Activated CD4-positive, alpha-beta T cell treated with anti-CD3 and anti-CD28 coated beads for 36 hours (primary cell): ENCODE measurements at places on chromosomes 7 and 10. TPM values are rescaled to one million over a fixed set of nuclear protein-coding genes. Genes with fewer than 3 reads are reported as not detected.

- no peaks in the 10 kb centered on the region for H3K36me3 ChIP-seq
- H3K27me3 ChIP-seq = no peaks in the 10 kb centered on the region
- H3K4me1 ChIP-seq = peaks cover 33% of the 10 kb centered on the region
- H3K27ac ChIP-seq = peak overlapping the region; percentile 67
- DNase-seq = no peak
Observed at GRCh38 chr10:63273577-63273976, 140.4 kb downstream of the NRBF2 start.

DNA sequence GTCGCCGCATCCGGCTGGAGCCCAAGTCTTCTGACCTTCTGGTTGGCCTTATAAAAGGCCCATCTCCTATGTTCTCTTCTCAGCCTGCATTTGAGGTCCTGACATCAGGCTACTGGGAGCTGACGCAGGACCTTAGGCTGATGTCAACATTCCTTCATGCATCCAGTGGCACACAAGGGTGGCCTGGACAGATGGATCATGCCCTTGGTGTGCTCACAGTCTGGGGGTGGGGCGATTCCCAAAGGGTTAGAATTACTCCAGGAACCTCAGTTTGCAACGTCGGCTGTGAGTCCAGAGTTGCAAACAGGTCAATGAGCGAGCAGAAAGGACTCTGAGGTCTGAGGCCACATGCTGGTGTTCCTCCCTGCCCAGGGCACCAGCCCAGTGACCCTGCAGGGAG lies 8.2 kb upstream of the CLIP2 start:
- no peaks in the 10 kb centered on the region for H3K36me3 ChIP-seq
- no peaks in the 10 kb centered on the region for H3K27me3 ChIP-seq
- peaks cover 2% of the 10 kb centered on the region for H3K4me1 ChIP-seq
- H3K27ac ChIP-seq = no peak overlapping the region

Gene LEP
- total RNA-seq = not detected

Gene SUN3
- total RNA-seq = not detected

DNA sequence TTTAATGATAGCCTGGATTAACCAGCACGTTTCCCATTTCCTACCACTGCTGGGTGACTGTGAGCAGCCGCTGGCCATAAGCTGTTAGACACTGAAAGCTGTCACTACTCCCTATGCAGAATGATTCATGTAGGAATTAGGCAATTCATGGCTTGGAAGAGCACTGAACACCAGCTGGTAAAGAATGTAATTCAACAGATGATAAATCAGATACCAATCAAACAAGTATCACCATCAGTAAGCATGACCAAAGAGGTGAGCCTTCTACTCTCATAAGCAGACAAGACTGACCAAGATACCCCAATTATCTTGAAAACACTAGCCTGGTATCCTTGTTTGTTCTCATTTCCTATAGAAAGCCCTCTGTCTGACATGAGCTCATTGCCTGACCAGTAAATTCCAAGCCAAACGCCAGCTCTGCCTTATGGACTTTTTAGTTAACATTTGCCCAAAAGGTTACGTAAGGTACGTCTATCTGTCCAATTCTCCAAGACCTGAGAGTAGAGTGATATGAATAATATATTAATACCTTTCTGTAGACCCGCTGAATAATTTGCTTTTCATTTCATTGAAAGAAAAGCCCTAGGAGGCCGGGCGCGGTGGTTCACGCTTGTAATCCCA lies 127.7 kb downstream of the ELMO1 start:
- DNase-seq = no peak
- H3K4me1 ChIP-seq = peaks cover 14% of the 10 kb centered on the region
- peaks cover 22% of the 10 kb centered on the region for H3K36me3 ChIP-seq
- no peak overlapping the region for H3K27ac ChIP-seq
- H3K27me3 ChIP-seq = no peaks in the 10 kb centered on the region

GRCh38 chr10:37701781-37702493 lies 155.5 kb downstream of the ZNF248 start:
- H3K27me3 ChIP-seq = no peaks in the 10 kb centered on the region
- H3K4me1 ChIP-seq = no peaks in the 10 kb centered on the region
- no peaks in the 10 kb centered on the region for H3K36me3 ChIP-seq
- no peak overlapping the region for H3K4me3 ChIP-seq
- H3K27ac ChIP-seq = no peak overlapping the region

DNA sequence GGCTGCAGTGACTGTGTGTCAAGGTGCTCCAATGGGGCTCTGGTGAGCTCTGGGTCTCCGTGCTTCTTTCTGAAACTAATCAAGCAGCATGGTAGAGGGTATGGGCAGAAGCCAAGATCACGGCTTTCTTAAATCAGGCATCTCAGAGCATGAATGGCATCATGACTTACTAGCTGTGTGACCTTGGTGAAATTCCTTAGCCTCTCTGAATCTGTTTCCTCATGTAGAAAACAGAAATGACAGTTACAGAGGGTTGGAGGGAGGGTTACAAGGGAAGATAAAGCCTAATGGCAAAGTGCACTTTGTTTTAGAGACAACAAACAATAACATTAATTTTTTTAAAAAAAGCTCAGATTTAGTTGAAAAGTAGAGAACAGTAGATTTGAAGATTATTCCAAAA lies 34.9 kb downstream of the FRMPD2 start:
- no peak overlapping the region for H3K27ac ChIP-seq
- no peak for DNase-seq
- no peaks in the 10 kb centered on the region for H3K27me3 ChIP-seq
- H3K4me1 ChIP-seq = no peaks in the 10 kb centered on the region
- no peaks in the 10 kb centered on the region for H3K36me3 ChIP-seq

- no peaks in the 10 kb centered on the region for H3K36me3 ChIP-seq
- peaks cover 16% of the 10 kb centered on the region for H3K27me3 ChIP-seq
- peaks cover 23% of the 10 kb centered on the region for H3K4me1 ChIP-seq
- H3K4me3 ChIP-seq = no peak overlapping the region
- no peak overlapping the region for H3K27ac ChIP-seq
- DNase-seq = peak; percentile 3
Observed at GRCh38 chr7:157671358-157672255, 334.8 kb downstream of the DNAJB6 start.

GRCh38 chr10:84244651-84245270 lies at the start of gene RGR:
Gene RGR, plus strand, starts transcription at chr10:84245053. Its CDS starts 38 bp downstream, at chr10:84245091.
- no peaks in the 10 kb centered on the region for H3K27me3 ChIP-seq
- H3K4me3 ChIP-seq = no peak within 1 kb of the TSS
- no peak within 1 kb of the TSS for H3K27ac ChIP-seq
- no peaks in the 10 kb centered on the region for H3K4me1 ChIP-seq
- DNase-seq = no peak

Gene SEMA3C
- not detected for total RNA-seq

Gene ATG9B
- 10.0 TPM for total RNA-seq

Gene LDB3
- 0.05 TPM for total RNA-seq

Gene SLC16A12
- total RNA-seq = not detected

GRCh38 chr7:157692460-157693011 lies 355.7 kb downstream of the DNAJB6 start:
- no peak overlapping the region for H3K27ac ChIP-seq
- DNase-seq = no peak
- peaks cover 36% of the 10 kb centered on the region for H3K27me3 ChIP-seq
- H3K4me3 ChIP-seq = no peak overlapping the region
- peaks cover 12% of the 10 kb centered on the region for H3K4me1 ChIP-seq

DNA sequence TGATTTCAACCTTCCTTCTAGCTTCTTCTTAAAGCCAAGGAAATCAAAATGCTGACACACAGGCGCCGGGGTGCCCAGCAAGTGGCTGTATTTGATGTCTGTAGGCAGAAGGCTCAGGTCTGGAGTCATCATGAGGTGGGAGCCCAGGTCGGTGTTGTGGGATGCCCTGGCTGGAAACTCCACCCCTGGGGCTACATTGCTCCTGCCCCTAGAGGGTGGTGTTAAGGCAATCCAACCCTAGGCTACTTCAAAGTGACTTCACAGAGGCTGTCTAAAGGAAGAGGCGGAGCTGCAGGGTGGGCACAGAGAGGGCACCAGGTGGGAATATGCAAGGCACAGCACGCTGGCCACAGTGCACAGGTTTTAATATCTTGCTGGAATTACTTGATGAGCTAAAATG lies 200.9 kb downstream of the ADAM12 start:
- no peaks in the 10 kb centered on the region for H3K36me3 ChIP-seq
- peaks cover 9% of the 10 kb centered on the region for H3K27me3 ChIP-seq

Gene PPIA
- 2,916 TPM for total RNA-seq

Gene ASAH2
- total RNA-seq = 3.5 TPM

DNA sequence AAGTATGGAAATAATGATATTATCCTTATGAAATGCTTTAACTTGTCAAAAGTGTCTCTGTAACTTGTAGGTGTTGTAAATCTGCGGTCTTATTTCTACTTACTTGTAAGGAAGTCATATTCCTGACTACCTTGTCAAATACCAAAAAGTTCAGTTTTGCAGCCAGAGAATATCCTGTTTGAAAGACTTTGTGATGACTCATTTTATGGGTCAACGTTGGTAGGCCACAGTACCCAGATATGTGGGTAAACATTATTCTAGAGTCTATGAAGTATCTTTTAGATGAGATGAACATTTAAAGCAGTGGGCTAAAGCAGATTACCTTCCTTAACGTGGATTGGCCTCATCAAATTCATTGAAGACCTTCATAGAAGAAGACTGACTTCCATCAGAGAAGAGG lies 195.3 kb downstream of the PPP1R9A start:
- H3K4me3 ChIP-seq = no peak overlapping the region
- DNase-seq = no peak
- no peak overlapping the region for H3K27ac ChIP-seq

DNA sequence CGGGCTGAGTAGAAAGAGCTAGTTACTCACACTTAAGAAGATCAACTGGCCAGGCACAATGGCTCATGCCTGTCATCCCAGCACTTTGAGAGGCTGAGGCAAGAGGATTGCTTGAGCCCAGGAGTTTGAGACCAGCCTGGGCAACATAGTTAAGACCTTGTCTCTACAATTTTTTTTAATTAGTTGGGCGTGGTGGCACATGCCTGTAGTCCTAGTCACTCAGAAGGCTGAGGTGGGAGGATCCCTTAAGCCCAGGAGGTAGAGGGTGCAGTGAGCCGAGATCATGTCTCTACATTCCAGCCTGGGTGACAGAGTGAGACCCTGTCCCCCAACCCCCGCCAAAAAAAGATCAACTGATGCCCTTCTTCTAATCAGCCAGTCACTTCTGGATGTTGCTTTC lies 74.6 kb upstream of the ATP6V0A4 start:
- no peaks in the 10 kb centered on the region for H3K27me3 ChIP-seq
- no peak overlapping the region for H3K4me3 ChIP-seq
- no peak for DNase-seq
- no peaks in the 10 kb centered on the region for H3K36me3 ChIP-seq
- H3K4me1 ChIP-seq = peaks cover 19% of the 10 kb centered on the region
- H3K27ac ChIP-seq = no peak overlapping the region

DNA sequence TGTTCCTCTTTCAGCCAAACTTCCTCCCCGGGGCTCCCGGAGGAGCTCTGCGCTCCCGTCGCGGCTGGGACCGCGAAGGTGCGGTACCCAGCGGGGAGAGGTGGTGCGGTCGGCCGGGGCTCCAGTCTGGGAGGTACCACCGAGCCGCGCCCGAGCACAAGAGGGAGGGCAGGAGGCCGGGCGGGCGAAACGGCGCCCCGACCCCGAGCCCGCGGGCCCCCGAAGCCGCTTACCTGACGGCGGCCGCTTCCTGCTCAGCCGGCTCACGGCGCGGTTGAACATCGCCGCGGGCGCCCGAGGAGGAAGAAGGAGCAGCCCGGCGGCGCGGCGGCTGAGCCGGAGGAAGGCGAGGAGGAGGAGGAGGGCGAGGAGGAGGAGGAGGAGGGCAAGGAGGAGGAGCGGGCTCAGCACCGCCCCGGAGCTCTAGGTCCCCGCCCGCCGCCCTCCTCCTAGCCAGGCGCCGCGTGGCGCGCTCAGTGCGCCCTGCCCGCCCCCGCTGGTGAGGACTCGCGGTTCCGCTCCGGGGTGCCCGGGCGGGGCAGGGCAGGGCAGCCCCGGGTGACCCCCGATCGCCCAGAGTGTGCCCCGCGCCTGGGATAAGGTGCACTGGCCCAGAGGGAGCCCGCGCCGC lies at the start of gene RGS10:
Gene RGS10 (minus strand): TSS at position 363 of the 631 bp plus-strand sequence. CDS start 81 bp downstream, at position 282.
- H3K4me1 ChIP-seq = peaks cover 39% of the 10 kb centered on the region
- peak; percentile 92 for DNase-seq

Gene CALHM3
- total RNA-seq = not detected

Gene TSPAN12
- not detected for total RNA-seq

Gene STAG3
- 24.7 TPM for total RNA-seq

DNA sequence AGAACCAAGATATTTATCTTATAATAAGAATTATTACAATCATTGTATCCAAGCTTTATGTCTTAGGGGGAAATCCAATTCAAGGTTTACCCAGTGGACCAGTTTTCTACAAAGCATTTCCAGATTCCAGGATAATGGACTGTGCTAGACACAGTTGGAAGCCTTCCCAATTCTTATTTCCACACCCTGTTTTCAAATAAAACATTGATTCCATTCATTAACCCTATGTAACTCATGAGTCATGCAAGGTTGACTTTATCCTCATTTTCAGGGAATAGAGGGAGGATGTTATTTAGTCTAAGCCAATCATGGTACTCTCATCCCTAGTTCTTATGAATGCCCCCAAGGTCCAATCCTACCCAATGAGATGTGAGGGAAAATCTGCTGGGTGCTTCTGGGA lies 145.7 kb downstream of the RNLS start:
- no peak overlapping the region for H3K27ac ChIP-seq
- H3K36me3 ChIP-seq = no peaks in the 10 kb centered on the region
- H3K27me3 ChIP-seq = no peaks in the 10 kb centered on the region
- peaks cover 3% of the 10 kb centered on the region for H3K4me1 ChIP-seq

Gene ARL5B
- total RNA-seq = 11.3 TPM

DNA sequence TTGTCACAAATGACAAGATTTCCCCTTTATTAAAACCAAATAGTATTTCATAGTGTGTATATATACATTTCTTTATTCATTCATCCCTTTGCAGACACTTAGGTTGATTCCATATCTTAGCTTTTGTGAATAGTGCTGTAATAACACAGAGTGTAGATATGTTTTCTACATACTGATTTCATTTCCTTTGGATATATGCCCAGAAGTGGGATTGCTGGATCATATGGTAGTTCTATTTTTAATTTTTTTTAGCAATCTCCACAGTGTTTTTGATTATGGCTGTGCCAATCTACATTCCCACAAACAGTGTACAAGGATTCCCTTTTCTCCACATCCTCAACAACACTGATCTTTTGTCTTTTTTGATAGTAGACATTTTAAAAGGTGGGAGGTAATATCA lies 46.4 kb downstream of the CSTF2T start:
- H3K36me3 ChIP-seq = no peaks in the 10 kb centered on the region
- peaks cover 5% of the 10 kb centered on the region for H3K27me3 ChIP-seq
- H3K4me1 ChIP-seq = no peaks in the 10 kb centered on the region
- H3K27ac ChIP-seq = no peak overlapping the region

Gene OGDH
- total RNA-seq = 90.1 TPM

Gene ERLIN1
- total RNA-seq = 18.7 TPM

DNA sequence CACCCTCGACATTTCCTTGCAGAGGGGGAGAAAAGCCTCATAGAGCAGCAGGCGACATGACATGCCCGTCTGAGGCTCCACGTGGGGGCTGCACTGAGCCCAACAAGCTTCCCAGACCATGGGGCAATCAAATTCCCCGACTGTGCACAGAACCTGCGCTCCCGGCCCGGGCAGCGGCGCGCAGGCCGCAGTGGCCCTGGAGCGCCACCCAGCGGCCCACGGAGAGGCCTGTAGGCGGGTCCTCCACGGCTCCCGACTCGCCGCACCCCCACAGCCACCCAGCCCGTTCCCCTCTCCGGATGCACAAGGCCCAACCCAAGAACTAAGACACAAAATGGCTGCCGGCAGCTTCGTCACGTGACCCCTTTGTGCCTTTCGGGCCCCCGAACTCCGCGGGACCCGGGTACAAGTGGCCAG lies 816 bp downstream of the EPC1 start:
- H3K27me3 ChIP-seq = no peaks in the 10 kb centered on the region
- H3K4me1 ChIP-seq = peaks cover 71% of the 10 kb centered on the region
- peaks cover 36% of the 10 kb centered on the region for H3K36me3 ChIP-seq

Gene FXYD4
- total RNA-seq = not detected

Gene HEPACAM2
- total RNA-seq = not detected

Gene HABP2
- total RNA-seq = not detected
